ENCODE measurements at places on chromosomes 5 and 9. TPM values are rescaled to one million over a fixed set of nuclear protein-coding genes. Genes with fewer than 3 reads are reported as not detected.

DMRT2 gene
- total RNA-seq: not detected

SLC6A19 gene
- total RNA-seq: 0.89 TPM

GRCh38 chr9:131934673-131935072, 145.0 kb downstream of the MED27 start:
- no peak for DNase-seq

DNA sequence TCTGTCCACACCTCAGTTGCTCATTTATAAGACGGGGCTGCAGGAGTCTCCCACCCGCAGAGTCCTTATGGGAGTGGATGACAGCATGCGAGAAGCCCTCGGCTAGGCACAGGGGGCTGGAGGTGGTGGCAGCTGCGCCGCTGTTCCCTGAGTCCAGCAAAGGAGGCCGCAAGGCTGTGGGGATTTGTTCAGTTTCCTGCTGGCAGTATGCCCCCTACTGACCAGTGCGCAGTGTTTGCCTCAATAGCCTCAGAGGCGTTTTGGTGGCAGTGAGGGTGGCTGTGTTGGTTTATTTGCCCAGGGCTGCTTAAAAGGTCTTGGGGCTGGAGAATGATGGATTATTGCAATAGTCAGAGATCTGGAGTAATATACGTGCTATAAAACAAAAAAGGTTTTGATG, 176.3 kb upstream of the OTULINL start:
- no peak for DNase-seq

GRCh38 chr9:91746904-91747303, 203.1 kb downstream of the ROR2 start:
- DNase-seq: peak; percentile 81

- no peak for DNase-seq
Measured at GRCh38 chr9:128626181-128626580, 30.5 kb downstream of the DYNC2I2 start.

DNA sequence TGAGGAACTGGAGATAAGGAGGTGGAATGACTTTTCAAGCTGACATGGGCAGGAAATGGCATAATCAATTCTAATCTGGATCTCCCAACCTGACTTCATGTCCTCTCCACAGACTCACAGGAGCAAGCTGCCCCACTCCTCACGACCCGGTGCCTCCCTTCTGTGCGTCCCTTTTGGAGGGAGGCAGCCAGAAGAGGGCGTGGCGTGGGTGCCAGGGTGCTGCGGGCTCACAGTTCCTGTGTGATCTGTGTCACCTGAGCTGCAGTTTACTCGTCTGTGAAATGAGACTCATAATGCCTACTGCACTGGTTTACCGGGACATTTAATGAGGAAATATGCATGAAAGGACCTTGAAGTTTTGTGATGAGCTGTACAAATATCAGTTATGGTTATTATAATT, 207.4 kb downstream of the DAB2IP start:
- DNase-seq: no peak

GRCh38 chr5:146515473-146516150, 378 bp downstream of the GPR151 start:
- no peak for DNase-seq

DNA sequence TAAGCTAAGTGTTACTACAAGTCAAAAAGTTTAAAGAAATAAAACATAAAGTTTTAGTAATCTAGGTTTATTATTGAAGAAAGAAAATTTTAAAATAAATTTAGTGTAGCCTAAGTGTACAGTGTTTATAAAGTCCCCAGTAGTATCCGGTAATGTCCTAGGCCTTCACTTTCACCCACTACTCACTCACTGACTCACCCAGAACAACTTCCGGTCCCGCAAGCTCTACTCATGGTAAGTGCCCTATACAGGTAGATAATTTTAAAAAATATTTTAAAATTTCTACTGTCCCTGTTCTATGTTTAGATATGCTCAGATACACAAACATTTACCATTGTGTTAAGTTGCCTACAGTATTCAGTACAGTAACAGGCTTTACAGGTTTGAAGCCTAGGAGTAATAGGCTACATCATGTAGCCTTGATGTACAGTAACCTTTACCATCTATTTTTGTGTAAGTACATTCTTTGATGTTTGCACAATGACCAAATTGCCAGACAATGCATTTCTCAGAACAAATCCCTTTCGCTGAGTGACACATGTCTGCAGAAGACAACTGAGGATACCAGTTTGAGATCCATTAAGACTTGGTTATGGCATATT, 253.6 kb downstream of the TRIM32 start:
- no peak for DNase-seq

DNA sequence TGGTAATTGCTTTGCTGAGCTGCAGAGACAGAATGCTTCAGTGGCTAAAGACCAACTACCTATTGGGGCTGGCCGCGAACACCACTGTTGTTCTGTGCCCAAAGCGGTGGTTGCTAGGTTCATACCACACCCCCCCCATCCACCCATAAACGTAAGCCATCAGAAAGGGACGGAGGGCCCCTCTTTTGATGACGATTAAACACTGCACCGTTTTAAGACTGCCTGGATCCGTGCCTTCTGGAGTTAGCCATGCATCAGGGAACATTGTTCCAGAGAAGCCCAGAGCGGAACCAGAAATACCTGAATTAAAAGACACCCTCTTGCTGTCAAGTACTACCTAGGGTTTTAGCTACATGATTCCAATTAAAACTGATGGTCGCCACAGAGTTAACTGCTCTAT, 369.1 kb upstream of the DAP start:
- DNase-seq: no peak

DNA sequence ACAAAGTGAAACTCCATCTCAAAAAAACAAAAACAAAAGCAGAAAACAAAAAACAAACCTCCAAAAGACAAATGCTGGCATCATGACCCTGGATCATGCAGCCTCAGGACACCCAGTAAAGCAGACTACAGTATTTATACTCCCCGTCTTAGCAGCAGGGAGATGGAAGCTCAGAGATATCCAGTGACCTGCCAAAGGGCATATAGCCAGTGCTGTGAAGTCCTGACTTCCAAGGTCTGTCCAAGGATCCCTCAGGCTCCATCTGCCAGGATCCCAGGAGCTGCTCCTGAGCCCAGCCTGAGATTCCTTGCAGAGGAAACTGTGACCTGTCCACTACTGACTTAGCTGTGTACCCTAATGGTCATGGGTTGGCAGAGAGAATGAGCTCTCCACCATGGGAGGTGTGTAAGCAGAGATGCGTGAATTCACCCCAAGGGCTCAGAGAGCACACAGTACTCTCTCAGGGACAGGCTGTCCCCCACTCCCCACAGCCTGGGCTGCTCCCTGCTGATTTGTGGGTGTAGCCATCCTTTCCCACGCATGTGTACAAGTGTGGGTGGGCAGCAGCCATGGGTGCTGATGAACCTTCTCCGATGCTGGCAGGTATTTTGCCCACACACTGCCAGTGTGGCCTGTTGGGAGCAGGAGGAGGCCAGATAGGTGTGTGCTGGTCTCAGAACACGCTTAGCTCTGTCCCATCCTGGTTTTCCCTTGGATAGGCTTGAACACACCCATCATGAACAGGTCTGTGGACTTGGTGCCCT, 2.1 kb upstream of the WNK2 start:
- DNase-seq: no peak

DNA sequence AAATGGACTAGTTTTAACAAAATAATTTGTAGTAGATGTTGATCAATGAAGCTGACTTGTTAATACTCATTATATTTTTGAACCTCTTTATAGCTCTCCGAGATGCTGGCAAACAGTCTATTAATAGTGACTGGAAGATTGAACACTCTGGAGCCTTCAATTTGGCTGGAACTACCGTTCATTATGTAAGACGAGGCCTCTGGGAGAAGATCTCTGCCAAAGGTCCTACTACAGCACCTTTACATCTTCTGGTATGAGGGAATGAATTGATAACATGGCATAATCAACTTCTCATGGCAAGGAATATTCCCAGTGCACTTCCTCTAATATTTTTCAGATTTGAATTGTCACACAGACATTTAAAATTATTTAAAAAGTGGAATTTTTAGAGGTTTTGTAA, 68.2 kb upstream of the MINAR2 start:
- no peak for DNase-seq

DNA sequence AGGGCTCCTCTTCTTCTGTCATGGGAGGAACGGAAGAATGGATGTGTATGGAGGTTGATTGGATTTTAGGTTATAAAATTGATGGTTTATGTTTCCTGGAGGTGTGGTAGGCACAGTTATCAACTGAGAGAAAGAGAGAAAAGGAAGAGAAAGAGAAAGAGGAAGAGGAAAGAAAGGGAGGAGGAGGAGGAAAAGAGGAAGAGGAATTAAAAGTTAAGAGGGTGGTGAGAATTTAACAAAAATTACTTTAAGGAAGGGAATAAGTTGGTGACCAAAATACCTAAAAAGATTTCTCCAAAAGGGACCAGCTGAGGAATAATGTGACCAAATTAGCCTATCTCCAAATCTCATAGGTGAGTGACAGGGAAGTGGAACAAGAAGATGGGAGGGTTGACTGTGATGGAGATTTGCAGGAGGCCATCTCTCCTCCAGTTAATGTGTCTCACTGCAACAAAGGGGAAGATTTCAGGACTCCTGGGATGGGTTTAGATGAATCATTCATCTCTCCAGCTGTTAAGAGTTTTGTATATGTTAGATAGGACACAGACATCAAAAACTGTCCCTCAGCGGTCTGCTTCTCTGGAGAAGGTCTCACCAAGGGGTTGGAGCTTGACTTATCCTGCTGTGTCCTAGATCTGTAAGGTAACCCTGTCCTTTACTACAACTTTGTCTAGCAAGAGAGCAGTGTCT, 76.0 kb upstream of the TMC1 start:
- no peak for DNase-seq

GRCh38 chr5:91390268-91390667, 7.2 kb upstream of the ARRDC3 start:
- peak; percentile 44 for DNase-seq

DNA sequence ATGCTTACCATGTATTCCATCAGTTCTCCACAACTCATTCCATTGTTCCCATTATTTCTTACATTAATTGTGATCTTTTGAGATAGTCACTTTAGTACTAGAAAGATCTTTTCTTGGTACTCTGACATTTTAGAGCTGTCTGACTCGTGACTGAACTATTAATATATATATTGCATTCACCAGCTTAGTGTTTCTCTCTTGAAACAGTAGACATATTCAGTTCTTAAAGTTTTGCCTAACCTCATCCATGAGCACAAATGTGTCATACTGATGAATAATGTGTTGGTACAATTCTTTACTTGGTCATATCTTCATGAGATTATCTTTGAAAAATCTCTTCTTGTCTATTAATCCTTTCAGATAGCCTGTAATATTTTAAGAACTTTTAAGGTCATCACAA, 74.3 kb downstream of the NLN start:
- DNase-seq: no peak

DNA sequence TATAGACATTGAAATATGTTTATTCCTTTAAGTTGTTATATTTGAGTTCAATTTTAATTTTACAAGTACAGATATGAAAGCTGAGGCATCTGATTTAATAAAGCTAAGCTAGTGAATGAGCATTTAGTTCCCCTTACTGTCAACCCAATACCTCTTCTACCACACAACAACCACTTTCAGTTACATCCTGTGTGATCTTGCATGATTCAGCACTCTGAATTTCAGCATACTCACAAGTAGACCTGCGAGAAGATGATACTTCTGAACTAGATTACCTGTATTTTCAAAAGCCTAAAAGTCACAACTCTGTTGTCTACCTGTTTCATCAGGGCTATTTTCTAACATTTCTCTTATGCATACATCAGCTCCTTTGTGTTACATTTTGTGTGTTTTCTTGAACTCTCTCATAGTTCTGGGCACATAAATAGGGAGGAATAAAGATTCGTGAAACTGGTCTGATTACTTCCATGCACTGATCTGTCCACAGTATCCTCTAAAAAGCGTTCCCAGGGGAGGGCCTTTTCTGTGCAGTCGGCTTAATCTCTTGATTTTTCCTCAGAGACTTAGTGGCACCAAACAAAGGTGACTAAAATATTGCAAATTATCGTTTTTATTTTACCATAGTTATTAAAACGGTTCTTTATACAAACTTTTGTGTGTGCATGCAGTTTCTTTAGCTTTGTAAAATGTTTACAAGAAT, 2025.5 kb upstream of the NUDT12 start:
- DNase-seq: no peak

DNA sequence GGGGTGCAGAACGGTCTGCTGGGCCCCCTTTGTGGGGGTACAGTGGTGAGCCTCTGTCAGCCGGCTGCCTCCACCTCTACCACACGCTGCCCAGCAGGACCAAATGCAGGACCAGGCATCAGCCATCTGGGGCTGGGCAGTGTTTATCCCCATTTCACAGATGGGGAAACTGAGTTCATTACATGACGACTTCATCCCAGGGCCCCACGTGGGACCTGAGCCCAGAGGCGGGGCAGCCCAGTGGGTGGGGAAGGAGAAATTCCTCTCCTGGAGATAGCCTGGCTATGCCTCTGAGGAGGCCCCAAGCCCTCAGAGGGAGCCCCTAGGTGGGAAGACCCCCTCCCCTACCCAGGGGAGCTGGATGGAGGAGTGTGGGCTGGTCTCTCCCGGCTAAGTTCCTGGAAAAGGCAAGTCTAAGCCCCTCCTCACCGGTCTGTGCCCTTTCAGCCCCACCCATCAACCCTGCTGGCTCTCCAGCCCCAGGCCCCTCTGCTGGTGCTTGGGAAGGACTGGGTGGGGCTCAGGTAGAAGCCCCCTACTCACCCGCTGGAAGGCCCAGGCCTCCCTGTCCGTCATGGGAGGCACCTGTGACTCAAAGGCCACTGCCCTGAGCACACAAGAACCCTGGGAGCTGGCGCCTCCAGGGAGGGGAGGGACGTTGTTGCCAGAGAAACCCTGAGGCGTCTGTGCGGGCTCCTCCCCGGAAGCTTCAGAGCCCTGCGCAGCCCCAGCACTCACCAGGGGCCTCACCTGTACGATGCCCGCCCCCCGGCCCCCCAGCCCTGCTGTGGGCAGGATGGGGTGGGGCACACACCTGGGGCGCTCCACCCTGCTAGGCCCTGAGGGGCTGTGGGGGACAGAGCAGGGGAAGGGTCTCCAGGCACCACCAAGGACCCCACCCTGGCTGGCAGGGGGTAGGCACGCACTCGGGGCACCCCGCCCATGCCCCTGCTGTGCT, 7.4 kb upstream of the CCDC187 start:
- DNase-seq: peak; percentile 94

DNA sequence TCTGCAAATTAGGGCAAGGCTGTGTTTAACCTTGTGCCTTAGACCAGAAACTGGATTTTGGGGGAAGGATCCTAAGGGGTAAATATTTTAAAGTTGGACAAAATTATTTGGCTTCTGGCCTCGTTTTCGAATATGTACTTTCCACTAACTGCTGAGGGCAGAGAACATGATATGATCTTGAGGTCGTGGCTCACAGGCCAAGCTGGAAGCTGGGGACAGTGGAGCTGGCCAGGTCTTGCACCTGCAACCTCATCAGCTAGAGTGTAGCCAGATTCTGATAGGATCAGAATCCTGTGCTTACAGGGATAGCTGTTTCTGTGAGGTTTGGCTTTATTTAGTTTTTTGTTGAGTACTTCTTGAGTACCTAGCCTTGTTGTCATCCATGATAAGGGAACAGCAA, 24.9 kb downstream of the MAN2A1 start:
- no peak for DNase-seq

- DNase-seq: no peak
Measured at GRCh38 chr5:14040542-14040941, 96.1 kb upstream of the DNAH5 start.

Measured in stomach (tissue), 19 donors.